ENCODE measurements at places on chromosomes 16 and 17. TPM values are rescaled to one million over a fixed set of nuclear protein-coding genes. Genes with fewer than 3 reads are reported as not detected.

Gene NOG
- 20.3 TPM for total RNA-seq

Gene ERN2
- total RNA-seq, result not detected

Gene MYH1
- total RNA-seq, result not detected

Gene TBC1D3K
- total RNA-seq, result not detected

DNA sequence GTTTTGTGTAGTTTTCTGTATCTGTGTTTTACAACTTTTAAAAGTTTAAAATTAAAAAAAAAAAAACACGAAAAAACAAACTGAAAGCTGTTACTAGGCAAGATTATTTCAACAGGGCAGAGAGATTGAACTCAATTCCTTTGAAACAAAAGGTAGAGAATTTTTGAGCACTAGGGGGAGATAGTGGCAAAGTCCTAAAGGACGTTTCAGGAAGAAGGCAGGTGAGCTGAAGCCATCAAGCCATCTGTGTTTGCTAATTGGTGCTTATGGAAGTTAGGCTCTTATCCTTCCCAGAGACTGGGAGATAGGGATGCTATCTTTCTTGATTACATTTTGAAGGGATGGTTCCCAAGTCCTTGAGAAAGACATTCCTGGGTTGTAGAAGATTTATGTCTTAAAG, 70.6 kb upstream of the CLEC3A start:
- no peak for DNase-seq

- DNase-seq, result no peak
These were observed 8.3 kb downstream of the NUP93 start for GRCh38 chr16:56738221-56738620.

GRCh38 chr17:56125830-56126819, 27.1 kb upstream of the ANKFN1 start:
- peak; percentile 47 for DNase-seq

- DNase-seq, result no peak
These were observed 4.4 kb downstream of the RNF135 start for GRCh38 chr17:30975042-30975820.

DNA sequence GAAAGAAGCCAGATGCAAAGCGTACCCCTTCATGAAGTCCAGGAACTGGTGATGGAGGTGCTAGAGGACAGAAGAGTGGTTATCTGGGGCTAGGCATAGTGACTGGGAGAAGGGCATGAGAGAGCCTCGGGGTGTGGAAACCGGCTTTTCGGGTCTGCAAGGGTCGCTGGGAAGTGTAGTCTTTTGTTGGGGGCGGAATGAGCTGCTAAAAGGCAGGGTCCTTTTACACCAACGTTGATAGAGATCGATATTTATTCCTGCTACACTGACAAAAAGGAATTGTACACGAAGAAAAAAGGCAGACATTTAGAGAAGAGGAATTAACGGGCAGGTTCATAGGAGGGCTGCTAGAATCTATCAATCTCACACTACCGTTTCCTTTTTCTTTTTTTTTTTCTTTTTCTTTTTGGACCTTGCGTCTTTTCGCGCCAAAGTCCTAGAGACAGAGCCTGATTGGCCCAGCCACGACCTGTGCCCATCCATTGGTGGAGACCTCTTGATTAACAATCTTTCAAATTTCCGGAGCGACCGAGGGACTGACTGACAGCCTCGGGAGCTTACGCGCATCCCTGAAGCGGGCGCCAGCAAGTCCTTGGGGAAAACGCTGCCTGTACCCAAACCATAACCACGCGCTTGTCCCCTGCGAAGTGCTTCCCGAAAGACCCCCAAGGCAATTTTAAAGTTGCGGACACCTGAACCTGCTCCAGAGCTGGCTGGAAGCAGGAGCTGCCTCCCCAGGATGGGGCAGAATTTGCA, 27.7 kb upstream of the DHRS7B start:
- peak; percentile 96 for DNase-seq

All from SJCRH30 (cell line).